KBM-7 (cell line): ENCODE measurements at places on chromosomes 2 and 18.

- DNase-seq: no peak
These were observed 32.1 kb upstream of the MAL start for GRCh38 chr2:94993176-94994062.

- DNase-seq: no peak
These were observed 12.1 kb downstream of the METTL4 start for GRCh38 chr18:2559249-2559648.

DNA sequence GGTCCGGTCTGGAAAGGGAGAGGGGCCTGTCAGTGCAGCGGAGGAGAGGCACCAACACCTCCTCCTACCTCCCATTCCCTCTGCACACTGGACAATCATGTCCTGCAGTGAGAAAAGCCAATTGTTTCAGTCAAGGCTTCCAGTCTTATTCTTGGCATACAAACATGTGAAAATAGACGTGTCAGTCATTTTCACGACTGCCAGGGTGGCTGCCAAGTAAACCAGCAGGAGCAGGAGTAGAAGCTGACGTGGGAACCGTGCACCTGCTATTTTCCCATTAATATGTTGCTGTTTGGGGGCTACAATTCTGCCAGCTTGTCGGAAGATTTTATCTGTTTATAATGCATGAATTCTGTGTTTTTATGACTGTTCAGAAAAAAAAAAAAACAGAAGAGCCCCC lies 202.3 kb downstream of the SPP2 start:
- no peak for DNase-seq

DNA sequence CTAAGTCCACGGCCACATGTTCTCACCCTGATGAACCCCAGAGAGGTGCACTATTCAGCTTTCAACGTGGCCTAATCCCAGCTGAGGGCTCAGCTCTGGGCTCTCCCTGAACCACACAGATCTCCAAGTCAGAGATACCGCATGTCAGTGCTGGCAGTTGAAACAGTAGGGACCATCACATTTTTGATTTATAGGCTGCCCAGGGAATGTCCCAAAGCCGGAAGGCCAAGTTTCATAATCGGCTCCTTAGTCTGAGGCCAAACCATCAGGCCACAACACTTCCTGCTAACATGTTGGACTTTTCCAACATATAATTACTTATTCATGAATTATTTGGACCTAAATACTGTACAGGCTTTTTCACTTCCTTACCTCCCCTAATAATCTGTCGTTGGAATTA lies 91.9 kb upstream of the KLHL29 start:
- no peak for DNase-seq

- DNase-seq: peak; percentile 60
These were observed 49.4 kb downstream of the TSPYL6 start for GRCh38 chr2:54206596-54206995.
